Right renal cortex interstitium (tissue), 3 donors: ENCODE measurements at places on chromosomes 13 and 19. TPM values are rescaled to one million over a fixed set of nuclear protein-coding genes. Genes with fewer than 3 reads are reported as not detected.

- no peak for DNase-seq
These were observed 33.2 kb downstream of the CCL25 start for GRCh38 chr19:8085598-8086408.

GRCh38 chr19:55614711-55615542 lies 9.4 kb downstream of the ZNF784 start:
- no peak for DNase-seq

GRCh38 chr19:38617764-38618589 lies at the start of gene MAP4K1:
Gene MAP4K1 (minus strand): TSS chr19:38617953. CDS start chr19:38617895, 58 bp downstream.
- DNase-seq, result no peak

DNA sequence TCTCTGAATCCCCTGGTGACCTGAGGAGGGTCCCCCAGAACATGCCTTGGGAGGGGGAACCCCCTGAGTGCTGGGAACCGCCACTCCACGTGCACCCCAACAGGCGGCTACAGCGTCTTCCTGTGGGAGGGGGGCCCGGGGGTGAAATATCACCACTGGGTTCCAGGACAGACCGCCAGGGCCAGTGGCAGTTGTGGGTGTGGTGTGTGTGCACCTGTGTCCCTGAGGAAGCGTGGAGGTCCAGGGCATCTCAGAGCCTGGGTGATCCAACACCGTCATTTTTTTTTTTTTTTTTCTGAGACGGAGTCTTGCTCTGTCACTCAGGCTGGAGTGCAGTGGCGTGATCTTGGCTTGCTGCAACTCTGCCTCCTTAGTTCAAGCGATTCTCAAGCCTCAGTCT lies 4.2 kb downstream of the ADGRE5 start:
- DNase-seq, result no peak

- DNase-seq, result no peak
These were observed 614.4 kb downstream of the LIG4 start for GRCh38 chr13:107600971-107601370.

DNA sequence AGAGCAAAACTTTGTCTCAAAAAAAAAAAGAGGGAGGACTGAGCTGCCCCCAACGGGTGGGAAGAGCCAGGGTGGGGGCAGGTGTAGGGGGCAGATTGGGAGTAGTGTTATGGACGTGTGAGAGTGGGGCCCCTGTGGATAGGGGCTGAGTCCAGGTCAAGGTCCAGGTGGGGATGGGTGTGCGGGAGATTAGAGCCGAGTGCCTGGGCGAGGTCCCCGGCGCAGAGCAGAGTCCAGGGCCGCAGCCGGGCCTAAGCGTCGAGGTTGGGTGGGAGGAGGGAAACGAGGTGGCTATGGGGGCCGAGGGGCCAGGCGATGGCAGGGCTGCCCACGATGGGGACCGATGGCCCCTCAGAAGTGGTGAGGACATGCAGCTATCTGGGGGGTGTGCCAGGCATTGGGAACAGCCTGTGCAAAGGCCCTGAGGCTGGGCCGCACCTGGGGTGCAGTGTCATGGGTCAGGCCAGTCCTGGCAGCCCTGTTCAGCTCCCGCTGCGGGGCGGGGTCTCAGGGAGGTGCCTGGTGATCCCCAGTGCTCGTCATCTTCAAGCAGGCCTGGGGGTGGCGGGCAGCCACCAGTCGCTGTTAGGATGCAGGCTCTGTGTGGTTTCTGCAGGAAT lies 12.3 kb upstream of the MISP start:
- DNase-seq, result no peak

DNA sequence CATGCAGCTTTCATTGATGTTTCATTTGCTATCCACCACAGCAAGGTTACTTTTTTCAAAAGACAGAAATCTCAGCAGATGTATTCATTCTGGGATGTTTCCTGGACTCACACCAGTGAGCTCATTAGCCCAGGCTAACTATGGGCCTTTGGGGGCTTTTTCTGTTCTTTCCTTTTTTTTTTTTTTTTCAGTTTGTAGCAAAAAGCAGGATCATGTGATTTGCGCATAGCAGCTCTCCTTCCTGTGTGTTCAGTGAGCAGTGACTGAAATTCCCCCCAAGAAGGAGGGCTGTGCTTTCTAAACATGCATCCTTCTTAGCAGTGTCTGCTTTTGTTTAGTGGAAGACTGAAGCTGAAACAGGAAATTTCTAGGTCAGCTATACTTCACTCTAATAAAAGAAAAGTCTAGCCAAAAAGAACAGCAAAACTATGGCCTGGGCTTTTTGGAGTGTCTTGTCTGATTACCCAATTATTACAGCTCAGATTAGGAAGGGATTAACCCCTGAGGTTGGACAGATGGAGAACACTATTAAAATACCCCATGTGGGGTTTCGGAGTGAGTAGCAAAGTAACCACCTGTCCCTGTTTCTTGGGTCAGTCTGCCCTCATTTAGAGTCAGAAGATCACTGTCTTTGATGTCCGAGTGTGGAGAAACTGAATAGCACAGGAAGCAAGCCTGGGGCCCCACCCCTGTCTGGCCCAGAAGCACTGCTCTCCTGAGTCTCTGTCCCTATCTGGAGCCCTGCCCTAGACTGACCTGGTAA lies 8.9 kb upstream of the AMER2 start:
- DNase-seq, result no peak

GRCh38 chr13:77599351-77599750 lies 63.8 kb downstream of the SCEL start:
- no peak for DNase-seq

GRCh38 chr19:54164369-54165068 lies 5.0 kb upstream of the LENG1 start:
- DNase-seq, result no peak

- no peak for DNase-seq
These were observed 15.4 kb upstream of the RAB20 start for GRCh38 chr13:110576736-110577476.

- no peak for DNase-seq
These were observed 6.7 kb downstream of the GRIN2D start for GRCh38 chr19:48400018-48400742.

DNA sequence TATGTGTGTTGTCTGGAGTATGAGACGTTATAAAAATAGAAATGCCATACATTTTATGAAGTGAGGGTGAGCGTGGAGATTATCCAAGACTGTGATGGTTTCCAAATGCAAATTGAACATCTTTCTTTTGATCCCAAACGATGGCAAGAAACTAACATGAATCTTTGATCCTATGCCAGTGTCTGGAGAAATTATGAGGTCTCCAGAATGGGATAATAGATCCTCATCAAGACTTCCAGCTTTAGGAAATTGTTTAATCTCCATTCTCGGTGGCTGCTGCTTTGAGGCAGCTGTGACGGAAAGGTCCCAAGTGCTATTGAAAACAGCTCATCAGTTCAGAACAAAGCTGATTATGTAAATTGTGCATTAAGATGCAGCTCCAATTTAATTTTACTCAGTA lies 30.8 kb downstream of the CBY2 start:
- DNase-seq, result no peak

GRCh38 chr19:871446-872265 lies 12.2 kb downstream of the CFD start:
- no peak for DNase-seq

DNA sequence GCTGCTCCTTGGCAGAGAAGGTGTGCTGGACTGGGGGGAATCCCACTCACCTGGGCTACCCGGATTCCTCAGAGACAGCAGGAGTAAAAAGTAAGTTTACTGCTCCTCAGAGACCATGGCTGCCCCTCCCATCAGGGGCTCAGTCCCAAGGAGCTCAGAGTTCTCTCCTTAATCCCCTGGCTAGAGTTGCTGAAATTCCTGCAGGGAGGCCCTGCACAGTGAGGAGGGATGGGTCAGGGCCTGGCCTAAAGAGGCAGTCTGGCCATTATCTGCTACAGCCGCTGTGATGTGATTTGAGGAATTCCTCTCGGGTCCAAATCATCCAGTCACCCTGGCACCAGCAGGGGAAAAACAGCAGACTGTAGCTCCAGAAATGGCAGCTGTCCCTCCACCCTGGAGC lies 502.5 kb downstream of the PCDH17 start:
- DNase-seq, result no peak

GRCh38 chr13:112892426-112893206 lies 76.4 kb upstream of the MCF2L start:
- no peak for DNase-seq

GRCh38 chr19:38739440-38740256 lies 4.6 kb downstream of the CAPN12 start:
- no peak for DNase-seq

- no peak for DNase-seq
These were observed 718.0 kb downstream of the DACH1 start for GRCh38 chr13:71149046-71149445.

NLRP5 gene
- not detected for polyA plus RNA-seq

SPACA4 gene
- polyA plus RNA-seq, result not detected

MIR17HG gene
- 4.4 TPM for polyA plus RNA-seq

ACP5 gene
- polyA plus RNA-seq, result 15.5 TPM

OVOL3 gene
- not detected for polyA plus RNA-seq

CGB5 gene
- polyA plus RNA-seq, result not detected

N4BP2L1 gene
- 22.5 TPM for polyA plus RNA-seq

TMEM272 gene
- 0.34 TPM for polyA plus RNA-seq

IGFL2 gene
- polyA plus RNA-seq, result not detected

C19orf85 gene
- not detected for polyA plus RNA-seq

ZNF429 gene
- polyA plus RNA-seq, result 25.5 TPM

PRKCG gene
- polyA plus RNA-seq, result 0.21 TPM

CYP2A7 gene
- 0.19 TPM for polyA plus RNA-seq

TNNI3 gene
- polyA plus RNA-seq, result 4.9 TPM
